ENCODE measurements at places on chromosomes 7 and 10.

- H3K27me3 ChIP-seq, result no peaks in the 10 kb centered on the region
- H3K4me3 ChIP-seq, result no peak overlapping the region
- DNase-seq, result no peak
- no peak overlapping the region for H3K27ac ChIP-seq
- no peaks in the 10 kb centered on the region for H3K36me3 ChIP-seq
- no peaks in the 10 kb centered on the region for H3K4me1 ChIP-seq
These were observed 23.0 kb downstream of the INPP5F start for GRCh38 chr10:119748871-119749270.

GRCh38 chr10:88185830-88186229, 322.4 kb downstream of the PTEN start:
- H3K27ac ChIP-seq, result no peak overlapping the region
- no peaks in the 10 kb centered on the region for H3K4me1 ChIP-seq
- no peaks in the 10 kb centered on the region for H3K27me3 ChIP-seq
- no peak overlapping the region for H3K4me3 ChIP-seq
- no peak for DNase-seq

DNA sequence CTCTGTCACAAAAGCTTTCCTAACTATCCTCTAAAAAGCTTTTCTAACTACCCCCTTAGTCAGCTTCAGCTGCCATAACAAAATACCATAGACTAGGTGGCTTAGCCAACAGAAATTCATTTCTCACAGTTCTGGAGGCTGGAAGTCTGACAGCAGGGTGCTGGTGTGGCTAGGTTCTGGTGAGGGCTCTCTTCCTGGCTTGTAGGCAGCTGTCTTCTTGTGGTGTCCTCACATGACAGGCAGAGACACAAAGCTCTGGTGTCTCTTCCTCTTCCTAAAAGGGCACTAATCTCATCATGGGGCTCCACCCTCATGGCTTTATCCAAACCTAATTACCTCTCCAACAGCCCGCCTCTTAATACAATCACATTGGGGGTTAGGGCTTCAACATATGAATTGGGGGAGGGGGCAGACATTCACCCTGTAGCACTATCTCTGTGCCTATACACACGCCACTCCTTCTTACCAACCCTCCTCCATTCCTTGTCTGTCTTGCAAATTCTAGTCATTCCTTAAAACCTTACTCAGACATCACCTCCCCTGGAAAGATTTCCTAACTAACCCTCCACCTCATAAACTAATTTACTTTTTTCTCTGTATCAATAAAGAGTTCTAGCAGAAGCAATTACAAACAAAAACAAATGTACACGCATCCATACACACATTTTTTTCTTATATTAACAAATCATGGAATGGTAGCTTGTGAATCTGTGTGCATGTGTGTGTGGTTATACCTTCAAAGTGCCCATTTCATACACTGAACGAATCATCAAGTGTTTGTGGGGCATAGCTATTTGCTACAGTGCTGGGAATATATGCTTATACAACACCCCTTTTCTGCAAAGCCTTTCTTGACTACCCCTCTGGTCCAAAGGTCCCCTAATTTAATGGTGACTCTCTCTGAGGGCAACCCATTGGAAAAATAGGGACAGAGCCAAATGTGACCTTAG, 26.4 kb downstream of the RHOBTB1 start:
- no peaks in the 10 kb centered on the region for H3K36me3 ChIP-seq
- H3K27ac ChIP-seq, result no peak overlapping the region
- no peaks in the 10 kb centered on the region for H3K4me1 ChIP-seq
- no peaks in the 10 kb centered on the region for H3K27me3 ChIP-seq
- no peak for DNase-seq
- no peak overlapping the region for H3K4me3 ChIP-seq

DNA sequence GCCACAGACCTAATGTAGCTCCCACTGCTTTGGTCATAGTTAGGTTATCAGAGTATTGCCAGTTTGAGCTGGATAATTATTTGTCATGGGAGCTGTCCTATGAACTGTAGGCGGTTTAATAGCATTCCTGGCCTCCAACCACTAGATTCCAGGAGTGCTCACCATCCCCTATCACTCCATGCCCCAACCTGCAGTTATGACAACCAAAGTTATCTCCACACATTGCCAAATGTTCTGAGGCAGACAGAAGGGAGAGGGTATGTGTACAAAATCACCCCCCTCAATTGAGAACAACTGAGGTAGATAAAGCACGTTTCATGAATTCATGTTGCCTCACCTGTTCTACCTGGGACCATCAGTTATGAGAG, 119.0 kb upstream of the CACUL1 start:
- H3K4me3 ChIP-seq, result no peak overlapping the region
- no peaks in the 10 kb centered on the region for H3K36me3 ChIP-seq
- no peaks in the 10 kb centered on the region for H3K4me1 ChIP-seq
- no peaks in the 10 kb centered on the region for H3K27me3 ChIP-seq

- no peak overlapping the region for H3K27ac ChIP-seq
- H3K4me3 ChIP-seq, result no peak overlapping the region
- no peak for DNase-seq
- H3K36me3 ChIP-seq, result no peaks in the 10 kb centered on the region
- H3K27me3 ChIP-seq, result no peaks in the 10 kb centered on the region
These were observed 47.1 kb upstream of the TMEM72 start for GRCh38 chr10:44864051-44864450.

- H3K4me3 ChIP-seq, result no peak overlapping the region
- no peak overlapping the region for H3K27ac ChIP-seq
These were observed 63.5 kb downstream of the REEP3 start for GRCh38 chr10:63584725-63585035.

DNA sequence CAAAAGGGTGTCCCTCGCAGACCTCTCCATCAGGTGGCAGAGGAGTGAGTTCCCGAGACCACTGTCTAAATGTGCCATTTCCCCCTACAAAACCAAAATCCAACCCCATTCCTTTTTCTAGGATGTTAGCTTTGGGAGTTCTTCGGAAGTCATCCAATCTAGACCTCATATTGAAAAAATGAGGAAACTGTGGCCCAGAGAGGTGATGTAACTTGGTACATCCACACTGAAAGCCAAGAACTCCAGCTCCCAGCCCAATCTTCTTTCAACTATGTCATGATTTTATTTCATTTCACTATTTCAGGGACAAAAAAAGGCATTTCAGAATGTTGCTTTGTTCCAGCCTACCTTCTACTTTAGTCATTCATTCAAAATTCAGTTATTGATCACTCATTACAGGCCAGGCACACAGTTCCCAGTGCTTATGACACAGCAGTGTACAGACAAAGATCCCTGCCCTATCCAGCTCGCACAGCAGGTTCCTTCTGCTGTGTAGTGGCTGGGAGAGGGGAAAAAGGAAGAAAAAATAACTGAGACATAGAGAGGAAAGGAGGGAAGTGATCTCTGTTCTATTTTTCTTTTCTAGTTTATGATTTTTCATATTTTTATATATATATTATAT, 35.8 kb downstream of the SCRN1 start:
- no peaks in the 10 kb centered on the region for H3K27me3 ChIP-seq
- DNase-seq, result no peak
- H3K4me3 ChIP-seq, result no peak overlapping the region

- H3K36me3 ChIP-seq, result no peaks in the 10 kb centered on the region
- H3K4me1 ChIP-seq, result no peaks in the 10 kb centered on the region
- H3K27ac ChIP-seq, result no peak overlapping the region
- DNase-seq, result no peak
These were observed 33.0 kb downstream of the PLEKHA1 start for GRCh38 chr10:122407375-122408125.
